Activated CD4-positive, alpha-beta T cell treated with anti-CD3 and anti-CD28 coated beads, Interleukin-2, amount 10 ng/mL, durations not matched to agents 24 days and 14 days (primary cell): ENCODE measurements at places on chromosomes 3 and 15.

DNA sequence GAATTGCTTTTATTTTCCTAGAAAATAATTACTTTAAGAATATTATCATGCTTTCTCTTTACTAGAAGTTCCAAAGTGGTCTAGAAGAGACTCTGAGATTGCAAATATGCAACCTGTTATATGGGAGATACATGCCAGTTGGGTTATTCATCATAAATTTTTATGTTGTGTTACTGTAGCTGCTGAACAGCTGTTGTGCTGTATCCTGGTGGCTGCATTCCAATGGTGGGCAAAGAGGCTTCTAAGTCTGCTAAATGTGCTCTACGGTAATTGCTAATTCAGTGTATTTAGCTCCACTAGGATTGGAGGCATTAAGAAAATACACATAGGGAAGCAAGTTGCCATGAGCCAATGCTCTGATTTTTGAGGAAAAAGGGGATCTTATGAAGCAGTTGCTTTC is 409.0 kb downstream of the TUSC7 start:
- no peak for DNase-seq
- no peak overlapping the region for H3K27ac ChIP-seq
- no peak overlapping the region for H3K4me3 ChIP-seq

DNA sequence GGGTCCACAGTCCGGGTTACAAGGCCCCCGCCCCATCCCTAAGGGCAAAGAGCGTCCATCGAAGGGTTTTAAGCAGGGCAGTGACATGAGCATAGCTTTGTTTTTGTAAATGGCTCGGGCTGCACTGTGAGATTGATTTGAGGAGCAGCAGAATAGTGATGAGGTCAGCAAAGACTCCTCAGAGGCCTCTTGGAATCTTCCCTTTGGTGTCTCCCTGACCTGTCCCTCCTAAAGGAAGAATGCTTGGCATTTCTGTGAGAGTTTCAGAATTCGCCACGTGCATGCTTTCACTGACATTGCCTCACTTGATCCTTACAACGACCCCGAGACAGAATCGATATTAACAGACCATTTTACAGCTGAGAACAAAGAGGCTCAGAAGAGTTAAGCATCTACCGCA is 20.3 kb downstream of the LAMP3 start:
- H3K4me1 ChIP-seq: peaks cover 5% of the 10 kb centered on the region
- H3K27ac ChIP-seq: no peak overlapping the region
- no peak overlapping the region for H3K4me3 ChIP-seq
- no peak for DNase-seq
- peaks cover 9% of the 10 kb centered on the region for H3K36me3 ChIP-seq

- no peaks in the 10 kb centered on the region for H3K36me3 ChIP-seq
- no peak overlapping the region for H3K27ac ChIP-seq
- DNase-seq: no peak
These were observed 216.1 kb downstream of the WNT5A start for GRCh38 chr3:55270976-55271375.

DNA sequence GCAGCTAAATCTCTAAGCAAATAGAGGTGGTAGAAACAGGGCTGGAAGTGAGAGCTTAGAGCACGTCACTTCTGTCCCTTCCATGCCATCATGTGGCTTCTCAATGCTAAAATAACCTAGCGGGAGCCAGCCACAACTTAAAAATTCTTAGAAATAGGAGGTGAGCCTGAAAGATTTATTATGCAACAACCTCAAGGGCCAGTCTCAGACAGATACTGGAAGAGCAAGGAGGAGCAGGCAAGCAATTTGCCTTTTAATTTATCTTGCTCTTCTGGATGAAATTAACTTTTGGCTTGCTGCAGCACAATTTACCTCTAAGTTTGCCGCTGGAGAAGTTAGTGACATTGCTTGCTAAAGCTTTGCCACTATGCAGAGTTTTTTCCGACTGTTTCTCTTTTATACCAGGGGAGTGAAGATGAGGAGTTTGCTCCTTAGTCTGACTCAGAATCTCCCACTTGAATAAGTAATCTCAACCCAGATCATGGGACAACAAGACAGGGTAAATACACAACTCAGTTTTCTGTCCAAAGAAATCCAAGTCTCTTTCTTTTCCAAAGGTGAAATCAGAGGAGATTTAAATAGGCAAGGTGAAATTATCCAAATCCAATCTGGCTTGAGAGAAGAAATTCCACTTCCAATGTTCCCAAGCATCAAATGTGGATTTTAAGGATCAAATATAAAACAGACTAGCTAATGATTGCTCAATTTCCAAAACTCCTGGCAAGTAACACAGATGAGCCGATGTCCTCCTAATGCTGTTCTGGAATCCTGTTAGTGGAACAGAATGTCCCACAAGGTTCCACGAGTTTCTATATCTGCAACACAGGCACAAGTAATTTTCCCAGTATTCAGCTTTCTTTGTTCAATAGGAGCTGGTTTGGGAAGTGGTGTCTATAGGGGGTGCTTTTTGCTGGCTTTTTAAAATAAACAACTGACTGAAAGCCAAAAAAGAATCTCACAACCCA is 329.4 kb upstream of the RORA start:
- peaks cover 5% of the 10 kb centered on the region for H3K27me3 ChIP-seq
- no peaks in the 10 kb centered on the region for H3K36me3 ChIP-seq
- H3K4me3 ChIP-seq: no peak overlapping the region
- H3K27ac ChIP-seq: no peak overlapping the region
- no peak for DNase-seq
- H3K4me1 ChIP-seq: peaks cover 6% of the 10 kb centered on the region

- DNase-seq: no peak
- peaks cover 3% of the 10 kb centered on the region for H3K4me1 ChIP-seq
- no peak overlapping the region for H3K27ac ChIP-seq
- peaks cover 59% of the 10 kb centered on the region for H3K36me3 ChIP-seq
- no peak overlapping the region for H3K4me3 ChIP-seq
- no peaks in the 10 kb centered on the region for H3K27me3 ChIP-seq
These were observed 7.3 kb downstream of the RFT1 start for GRCh38 chr3:53122933-53123305.
